Right renal pelvis (tissue), 4 donors: ENCODE measurements at places on chromosomes 3 and 15. TPM values are rescaled to one million over a fixed set of nuclear protein-coding genes. Genes with fewer than 3 reads are reported as not detected.

GRCh38 chr3:52225452-52226228 lies at the start of gene TLR9:
Gene TLR9 (minus strand): TSS chr3:52225645. CDS start chr3:52225529, 116 bp downstream.
- DNase-seq: no peak

The TOP2B gene
- polyA plus RNA-seq: 352 TPM

- no peak for DNase-seq
Measured at GRCh38 chr3:121956363-121956762, 62.2 kb downstream of the SLC15A2 start.

- DNase-seq: no peak
Measured at GRCh38 chr3:127013758-127014535, 31.0 kb downstream of the PLXNA1 start.

The CSTA gene
- polyA plus RNA-seq: 0.91 TPM

DNA sequence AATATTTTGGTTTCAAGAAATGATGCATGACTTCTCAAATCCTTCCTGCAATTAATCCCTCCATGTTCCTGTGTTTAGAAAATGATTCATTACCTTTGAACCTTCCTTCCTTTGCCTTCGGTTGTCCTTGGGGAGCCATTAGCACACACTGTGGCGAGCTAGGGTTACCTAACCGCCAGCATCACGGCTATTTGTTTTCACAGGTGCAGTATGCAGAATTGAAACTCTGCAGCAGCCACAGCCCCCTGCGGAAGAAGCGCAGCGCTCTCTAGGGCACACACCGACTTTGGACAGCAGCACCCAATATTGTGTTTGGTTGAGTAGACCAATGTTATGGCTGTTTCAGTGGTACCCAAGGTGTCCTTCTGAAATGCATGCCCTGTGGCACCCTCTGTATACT lies 247.4 kb downstream of the MCTP2 start:
- DNase-seq: no peak

- no peak for DNase-seq
Measured at GRCh38 chr3:173037840-173038483, 103.1 kb downstream of the SPATA16 start.

The CHRNA7 gene
- 21.1 TPM for polyA plus RNA-seq

The WDR93 gene
- 2.1 TPM for polyA plus RNA-seq

The KBTBD13 gene
- polyA plus RNA-seq: 0.11 TPM

DNA sequence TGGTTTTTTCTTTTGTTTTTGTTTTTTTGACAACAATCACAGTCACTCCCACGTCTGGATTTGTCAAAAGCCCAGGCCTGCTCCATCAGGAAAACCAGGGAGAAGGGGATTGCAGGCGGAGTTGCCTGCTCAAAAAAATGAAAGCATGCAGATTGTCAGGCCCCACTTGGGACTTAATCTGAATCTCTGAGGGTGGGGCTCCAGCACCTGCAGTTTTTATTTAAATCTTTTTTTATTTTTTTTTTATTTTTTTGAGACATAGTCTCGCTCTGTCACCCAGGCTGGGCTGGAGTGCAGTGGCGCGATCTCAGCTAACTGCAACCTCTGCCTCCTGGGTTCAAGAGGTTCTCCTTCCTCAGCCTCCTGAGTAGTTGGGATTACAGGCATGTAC lies 140.9 kb downstream of the FOXP1 start:
- no peak for DNase-seq

- no peak for DNase-seq
Measured at GRCh38 chr3:13281507-13282357, 138.4 kb downstream of the NUP210 start.

The ACOX2 gene
- polyA plus RNA-seq: 38.8 TPM

The ANKRD63 gene
- polyA plus RNA-seq: not detected

The OCA2 gene
- 11.2 TPM for polyA plus RNA-seq

DNA sequence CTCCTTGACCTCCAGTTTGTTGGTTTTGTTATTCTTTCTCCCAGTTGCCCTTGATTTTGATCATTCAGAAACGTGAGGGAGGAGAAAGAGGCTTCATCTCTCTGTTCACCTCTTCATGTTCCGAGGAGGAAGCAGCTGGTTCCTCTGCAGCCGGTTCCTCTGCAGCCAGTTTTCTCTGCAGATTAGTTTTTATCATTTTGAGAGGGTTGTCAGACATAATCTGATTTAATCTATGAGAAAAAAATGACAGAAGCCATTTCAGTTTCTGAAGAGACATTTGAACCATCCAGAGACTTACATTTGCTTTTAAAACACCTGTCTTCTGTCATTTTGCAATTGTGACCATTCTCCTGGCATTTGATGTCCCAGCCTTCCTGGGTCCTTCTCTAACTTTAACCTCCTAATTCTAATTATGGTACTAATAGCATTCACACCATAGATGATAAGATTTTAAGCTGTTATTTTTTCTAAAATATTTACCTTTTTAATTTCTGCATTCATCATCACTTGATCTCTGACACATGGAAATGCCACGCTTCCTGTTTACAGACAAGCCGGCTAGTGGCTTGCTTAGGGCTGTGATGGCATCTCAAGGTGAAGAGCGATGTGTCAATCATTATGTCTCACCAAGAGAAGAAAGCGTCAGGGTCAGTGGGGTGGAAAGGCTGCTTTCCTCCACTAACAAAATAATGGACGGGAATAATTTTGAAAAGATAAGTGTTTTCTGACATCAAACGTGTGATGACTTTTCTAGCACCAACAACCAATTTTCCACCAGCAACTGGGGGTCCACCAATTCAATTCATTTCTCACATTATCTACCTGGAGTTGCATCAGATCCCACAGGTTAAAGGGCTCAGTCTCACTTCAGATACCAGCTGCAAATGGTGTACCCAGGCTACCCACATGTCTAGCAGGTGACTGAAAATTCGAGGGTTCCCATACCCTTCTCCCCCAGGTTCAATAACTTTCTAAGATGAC lies 76.4 kb downstream of the CHRNA7 start:
- DNase-seq: no peak

- peak; percentile 10 for DNase-seq
Measured at GRCh38 chr3:46811615-46812236, 51.5 kb downstream of the MYL3 start.

DNA sequence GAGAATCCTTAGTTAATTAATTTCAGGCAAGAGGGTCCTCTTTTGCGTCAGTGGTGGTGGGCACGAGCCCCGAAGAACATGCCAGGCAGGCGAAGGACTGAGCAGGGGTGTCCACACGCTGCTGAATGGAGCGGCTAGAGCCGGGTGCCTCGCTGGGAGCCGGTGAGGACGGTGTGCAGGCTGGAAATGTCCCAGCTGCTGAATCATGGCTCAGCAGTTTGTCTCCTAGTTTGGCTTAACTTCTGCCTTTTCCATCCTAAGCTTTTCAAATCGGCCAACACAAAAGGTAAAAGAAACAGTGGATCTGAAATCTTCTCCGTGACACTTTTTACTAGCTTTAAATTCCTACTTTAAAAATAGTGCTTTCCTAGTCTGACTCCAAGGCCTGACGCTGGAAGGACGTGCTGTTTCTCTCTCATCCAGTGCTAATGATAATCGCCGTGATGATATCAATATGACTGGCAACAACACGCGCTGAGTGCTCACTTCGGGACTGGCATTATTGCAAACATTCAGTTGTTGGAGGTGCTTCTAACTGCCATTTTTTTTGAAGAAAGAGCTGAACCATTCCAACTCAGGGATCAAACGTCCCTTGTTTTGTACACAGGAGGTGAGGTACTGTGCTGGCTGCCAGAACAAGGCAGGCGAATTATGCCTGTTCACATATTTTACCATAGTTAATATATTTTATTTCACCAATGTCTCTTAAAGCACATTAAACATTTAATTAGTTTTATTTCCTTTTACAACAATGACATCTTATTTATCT lies 19.8 kb downstream of the PCSK6 start:
- DNase-seq: no peak

- DNase-seq: no peak
Measured at GRCh38 chr3:51751287-51751686, 27.8 kb downstream of the IQCF6 start.

- DNase-seq: no peak
Measured at GRCh38 chr15:68612979-68613740, 34.4 kb downstream of the CORO2B start.

The C2CD4A gene
- polyA plus RNA-seq: 0.38 TPM

GRCh38 chr3:107524326-107524840 lies 1.6 kb downstream of the BBX start:
- DNase-seq: peak; percentile 33

GRCh38 chr3:177065285-177066033 lies 131.8 kb downstream of the TBL1XR1 start:
- no peak for DNase-seq

GRCh38 chr3:155431856-155432570 lies 138.5 kb upstream of the STRIT1 start:
- DNase-seq: no peak

The ZNF385D gene
- 20.1 TPM for polyA plus RNA-seq

The TSPAN3 gene
- 525 TPM for polyA plus RNA-seq

The MNS1 gene
- 33.2 TPM for polyA plus RNA-seq

The CYP1A1 gene
- not detected for polyA plus RNA-seq

- no peak for DNase-seq
Measured at GRCh38 chr3:45497963-45498362, 96.6 kb upstream of the LIMD1 start.

The FOXL2 gene
- polyA plus RNA-seq: not detected

The CHRD gene
- polyA plus RNA-seq: 13.2 TPM

GRCh38 chr15:100108846-100109245 lies 232.9 kb downstream of the ADAMTS17 start:
- no peak for DNase-seq

GRCh38 chr3:190086191-190086590 lies 34.5 kb downstream of the P3H2 start:
- no peak for DNase-seq

GRCh38 chr3:148309390-148310035 lies 388.2 kb upstream of the AGTR1 start:
- no peak for DNase-seq

DNA sequence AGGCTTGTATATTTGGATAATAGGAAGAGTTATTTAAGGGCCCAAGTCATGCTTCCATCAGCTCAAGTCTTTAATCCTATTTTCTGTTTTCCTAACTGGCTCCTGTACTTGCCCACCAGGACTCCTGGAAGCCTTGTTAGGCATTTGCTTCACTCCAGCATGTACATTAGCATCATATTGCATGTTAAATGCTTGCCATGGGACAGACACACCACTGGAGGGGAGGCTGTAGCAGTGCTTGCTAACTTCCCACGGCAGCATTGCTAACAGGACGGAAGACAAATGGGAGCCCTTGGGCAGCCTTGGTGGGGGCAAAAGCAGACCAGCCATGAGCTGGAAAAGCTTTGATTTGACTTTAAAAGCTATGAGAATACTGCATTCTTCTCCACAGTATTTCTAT lies 6.1 kb downstream of the TMOD2 start:
- no peak for DNase-seq

DNA sequence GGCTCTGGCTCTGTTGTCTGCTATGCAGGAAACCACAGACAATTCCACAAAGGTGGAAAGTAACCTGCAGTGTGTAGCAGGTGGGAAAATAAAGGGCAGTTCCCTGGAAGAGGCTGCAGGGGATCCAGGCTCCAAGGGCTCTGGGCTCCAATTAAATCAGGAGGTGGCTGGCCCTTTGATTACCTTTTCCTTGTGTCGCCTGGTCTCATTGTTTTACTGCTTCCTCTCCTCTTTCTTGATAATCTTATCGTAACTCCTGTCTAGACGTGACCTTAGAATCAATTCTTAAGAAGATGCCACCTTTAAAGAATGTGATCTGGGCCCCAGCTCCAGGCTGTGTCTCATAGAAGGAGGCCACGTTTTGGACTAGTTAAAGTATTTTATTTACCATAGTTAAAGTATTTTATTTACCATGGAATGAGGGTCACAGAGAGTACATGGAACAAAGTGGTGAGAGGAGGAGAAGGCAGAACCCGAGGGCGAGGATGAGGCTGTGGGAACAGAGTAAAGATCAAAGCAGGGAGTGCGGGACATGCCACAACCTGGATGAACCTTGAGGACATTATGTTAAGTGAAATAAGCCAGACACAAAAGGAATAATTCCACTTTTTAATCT lies 237.5 kb upstream of the STT3B start:
- no peak for DNase-seq

The EID1 gene
- polyA plus RNA-seq: 340 TPM

The HYKK gene
- polyA plus RNA-seq: 7.0 TPM

DNA sequence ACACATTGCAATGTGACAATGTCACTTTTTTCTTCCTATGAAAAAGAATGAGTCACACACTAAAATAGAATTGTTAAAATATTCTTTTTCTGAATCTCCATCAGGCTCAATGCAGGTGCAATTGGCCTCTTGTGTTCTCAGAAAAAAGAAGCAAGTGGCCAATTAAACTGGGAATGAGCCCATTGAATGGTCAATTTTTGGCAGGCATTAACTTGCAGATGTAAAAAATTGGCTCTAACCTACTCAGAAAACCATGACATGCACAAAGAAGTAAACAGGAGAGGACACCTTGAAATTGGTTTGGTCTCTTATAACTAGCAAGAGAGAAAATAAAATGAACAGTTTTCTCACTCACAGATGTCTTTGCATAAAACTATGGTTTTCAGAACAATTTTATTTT lies 820.8 kb downstream of the TBL1XR1 start:
- no peak for DNase-seq

The IQCF6 gene
- not detected for polyA plus RNA-seq

The SLC9C1 gene
- polyA plus RNA-seq: 0.73 TPM

- no peak for DNase-seq
Measured at GRCh38 chr3:146498002-146498736, 28.8 kb upstream of the PLSCR2 start.

DNA sequence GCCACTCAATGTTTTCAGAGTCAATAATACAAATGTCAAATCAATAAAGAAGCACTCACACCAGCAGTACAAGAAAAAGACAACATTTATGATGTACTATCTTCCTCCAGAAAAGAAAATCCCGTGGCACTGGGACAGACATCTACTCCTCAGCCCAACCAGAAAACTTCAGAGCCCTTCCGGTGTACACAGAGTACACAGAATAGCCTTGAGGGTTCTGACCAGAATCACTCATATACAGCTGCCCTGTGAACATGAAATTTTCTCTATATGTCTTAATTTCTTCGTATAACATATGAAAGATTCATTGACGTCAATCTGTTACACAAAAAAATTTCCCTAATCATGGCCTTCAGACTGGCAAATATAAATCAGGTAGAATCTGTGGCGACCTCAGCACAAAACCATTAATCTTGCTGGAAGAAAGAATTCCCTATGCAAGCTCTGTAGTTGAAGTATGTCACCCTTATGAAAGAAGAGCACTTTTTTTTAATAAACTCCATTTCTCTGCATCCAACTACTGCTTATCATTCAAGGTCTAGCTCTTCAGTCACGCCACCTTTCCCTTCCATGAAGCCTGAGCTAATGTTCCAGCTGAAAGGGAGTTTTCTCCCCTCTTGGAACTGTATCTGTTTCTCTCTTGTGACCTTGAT lies 53.8 kb upstream of the PLAAT1 start:
- no peak for DNase-seq

- no peak for DNase-seq
Measured at GRCh38 chr3:10601151-10601856, 95.9 kb upstream of the ATP2B2 start.
